HuH-7.5 (cell line): ENCODE measurements at places on chromosomes 3 and 15.

- DNase-seq: no peak
Observed at GRCh38 chr3:50239649-50240048, 3.6 kb downstream of the GNAI2 start.

- no peak for DNase-seq
Observed at GRCh38 chr3:41489231-41489630, 289.9 kb downstream of the CTNNB1 start.

DNA sequence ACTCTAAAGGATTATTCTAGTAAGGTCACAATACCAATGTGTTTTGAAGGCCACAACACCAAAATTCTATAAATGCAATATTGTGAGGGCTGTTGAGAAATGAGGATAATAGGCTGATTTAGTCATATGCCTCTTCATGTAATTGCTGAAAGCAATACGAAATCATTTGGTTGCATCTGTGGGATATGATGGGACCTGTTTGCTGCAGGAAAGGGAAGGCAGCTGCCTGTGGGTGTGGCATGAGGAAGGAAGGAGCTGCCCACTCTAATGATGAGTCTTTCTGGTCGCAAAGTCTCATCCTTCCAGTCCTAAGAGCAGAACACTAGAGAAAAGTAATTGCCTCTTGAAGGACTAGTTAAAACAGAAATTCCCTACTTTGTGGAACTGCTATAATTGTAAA is 245.3 kb upstream of the ZPLD1 start:
- DNase-seq: no peak

DNA sequence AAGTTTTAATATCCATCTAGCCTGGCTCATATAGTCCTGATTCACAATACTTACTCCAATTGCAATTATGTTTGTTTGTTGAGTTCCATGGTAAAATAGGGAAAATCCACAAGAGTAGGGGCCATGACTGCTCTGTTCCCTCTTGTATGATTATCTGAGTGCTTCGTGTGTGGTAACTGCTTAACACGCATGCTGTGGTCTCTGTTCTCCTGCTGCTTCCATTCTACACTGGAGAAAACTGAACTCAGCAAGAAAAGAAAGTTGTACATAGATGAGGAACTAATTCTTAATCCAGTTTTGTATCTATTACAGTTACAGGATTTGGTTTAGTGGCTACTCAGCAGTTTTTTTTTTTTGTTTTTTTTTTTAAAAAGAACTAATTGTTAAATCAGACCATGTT is 223.0 kb upstream of the SATB1 start:
- no peak for DNase-seq

DNA sequence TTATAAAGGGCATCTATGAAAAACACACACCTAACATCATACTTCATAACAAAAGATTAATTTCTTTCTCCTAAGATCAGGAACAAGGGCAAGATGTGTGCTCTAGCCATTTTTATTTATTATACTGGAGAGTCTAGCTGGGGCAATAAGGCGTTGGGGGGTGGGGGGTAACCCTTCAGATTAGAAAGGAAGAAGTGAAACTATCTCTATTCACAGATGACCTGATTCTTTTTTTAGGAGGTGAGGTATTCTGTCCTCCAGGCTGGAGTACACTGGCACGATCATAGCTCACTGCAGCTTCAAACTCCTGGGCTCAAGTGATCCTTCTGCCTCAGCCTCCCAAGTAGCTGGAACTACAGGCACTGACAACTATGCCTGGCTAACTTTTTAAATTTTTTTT is 89.5 kb upstream of the MANF start:
- no peak for DNase-seq

DNA sequence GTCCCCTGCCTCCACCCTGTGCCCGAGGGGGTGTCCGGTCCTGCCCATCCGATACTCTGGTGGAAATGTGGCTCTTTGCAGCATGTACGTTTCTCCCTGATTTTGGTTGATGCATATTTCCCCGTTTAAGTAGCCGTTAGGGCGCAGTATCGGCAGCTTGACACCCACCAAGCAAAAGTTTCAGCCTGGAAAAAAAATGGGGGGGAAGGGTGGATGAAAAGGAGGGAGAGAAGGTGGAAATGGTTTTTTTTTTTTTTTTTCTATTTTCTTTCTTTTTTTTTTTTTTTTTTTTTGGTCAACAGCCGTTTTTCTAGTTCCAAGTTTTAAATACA is 1.3 kb downstream of the RAP2B start:
- DNase-seq: no peak
